Subcutaneous preadipocyte (primary cell): ENCODE measurements at places on chromosomes 5 and 9. TPM values are rescaled to one million over a fixed set of nuclear protein-coding genes. Genes with fewer than 3 reads are reported as not detected.

The CTXN3 gene
- total RNA-seq: not detected in 2 replicates

The STPG3 gene
- total RNA-seq: not detected in 2 replicates

The OR1J2 gene
- total RNA-seq: 0.20 and 0.73 TPM in 2 replicates

The SLC25A2 gene
- 0.37 and 0.39 TPM in 2 replicates for total RNA-seq

The NR5A1 gene
- not detected in 2 replicates for total RNA-seq

The RNF180 gene
- total RNA-seq: 0.37 and 0.59 TPM in 2 replicates

The SLF1 gene
- total RNA-seq: 7.3 and 12.5 TPM in 2 replicates

The SLC1A3 gene
- 10.3 and 16.8 TPM in 2 replicates for total RNA-seq

The BHMT2 gene
- total RNA-seq: 5.1 and 5.3 TPM in 2 replicates

The ZFR gene
- total RNA-seq: 60.6 and 84.1 TPM in 2 replicates
